HS-27A (cell line): ENCODE measurements at places on chromosomes 5 and 9.
A peak's percentile ranks its signal among the peaks of the same experiment; 100 is the strongest.

- DNase-seq: no peak
These were observed 18.5 kb upstream of the EXOC3 start for GRCh38 chr5:424301-425110.

GRCh38 chr9:93132287-93132927 is 1.6 kb downstream of the NINJ1 start:
- no peak for DNase-seq

DNA sequence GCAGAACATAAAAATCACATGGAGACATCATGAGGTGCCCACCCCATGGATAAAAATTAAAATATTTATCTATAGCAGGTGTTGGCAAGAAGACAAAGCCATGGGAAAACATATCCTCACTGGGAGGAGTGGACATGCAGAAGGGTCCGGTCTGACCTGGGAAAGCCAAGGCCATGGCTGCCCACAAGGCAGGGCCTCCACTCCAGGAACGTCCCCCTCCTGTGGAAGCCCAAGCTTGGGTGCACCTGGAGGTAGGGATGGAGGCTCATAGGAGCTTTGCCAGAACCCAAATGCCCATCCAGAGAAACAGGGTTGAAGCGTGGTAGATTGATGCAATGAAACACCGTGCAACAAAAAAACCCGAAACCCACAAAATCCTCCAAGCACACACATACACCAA is 81.4 kb upstream of the COL5A1 start:
- DNase-seq: no peak

GRCh38 chr9:135088348-135088978 is 995 bp downstream of the OLFM1 start:
- DNase-seq: no peak

GRCh38 chr5:157431544-157432200 is 28.3 kb upstream of the NIPAL4 start:
- DNase-seq: no peak

DNA sequence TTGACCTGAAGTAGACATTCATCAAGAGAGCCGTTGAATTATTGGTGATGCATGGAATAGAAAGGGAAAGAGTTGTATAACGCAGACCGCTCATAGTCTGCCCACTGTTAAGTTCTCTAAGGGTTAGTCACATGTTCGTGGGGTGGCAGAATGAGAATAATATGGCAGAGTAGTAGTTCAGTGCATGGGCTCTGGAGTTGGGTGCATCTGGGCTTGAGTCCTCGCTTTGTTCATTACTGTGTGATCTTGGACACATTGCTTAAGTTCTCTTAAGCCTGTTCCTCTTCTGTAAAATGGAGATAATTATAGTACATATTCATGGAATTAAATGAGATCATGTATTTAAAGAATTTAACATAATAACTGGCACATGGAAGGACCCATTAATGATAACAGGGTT is 23.6 kb downstream of the TNPO1 start:
- DNase-seq: no peak

DNA sequence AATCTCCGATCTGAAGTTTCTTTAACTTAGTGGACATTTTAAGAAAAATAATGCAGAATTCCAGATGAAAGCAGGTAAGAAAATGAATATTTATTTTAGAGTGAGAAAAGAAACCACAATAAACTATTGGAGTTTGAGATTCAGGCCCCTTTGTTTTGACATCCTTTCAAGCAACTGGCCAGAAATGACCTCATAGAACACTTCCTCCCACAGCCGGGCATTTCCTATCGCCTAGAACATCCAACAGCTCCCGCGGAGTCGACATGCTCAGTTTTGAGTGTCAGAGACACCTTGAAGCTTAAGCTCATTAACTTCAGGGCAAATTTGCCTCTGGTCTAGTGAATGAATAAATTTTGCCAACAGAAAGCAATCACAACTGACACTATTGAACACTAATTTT is 369.2 kb downstream of the TLE4 start:
- no peak for DNase-seq

DNA sequence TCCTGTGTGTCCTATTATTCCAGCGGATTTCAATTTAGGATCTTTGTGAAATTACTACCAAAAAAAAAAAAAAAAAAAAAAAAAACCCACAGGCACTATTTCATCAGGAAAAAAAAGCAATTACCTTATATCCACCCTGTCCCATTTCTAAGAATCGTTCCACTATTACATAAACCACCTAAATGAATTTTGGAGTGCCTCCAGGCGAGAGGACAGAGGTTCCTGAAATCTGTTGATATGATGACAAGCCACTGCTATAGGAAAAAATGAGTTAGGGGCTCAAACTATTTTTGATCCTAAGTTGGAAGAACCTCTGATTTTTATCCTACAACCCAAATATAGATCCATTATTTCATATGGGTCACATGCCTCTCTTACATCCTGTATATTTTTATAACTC is 177.9 kb downstream of the GNAQ start:
- no peak for DNase-seq

- DNase-seq: no peak
These were observed 1.0 kb downstream of the MRPS2 start for GRCh38 chr9:135501261-135502167.

GRCh38 chr9:134988706-134989105 is 71.0 kb upstream of the FCN1 start:
- DNase-seq: no peak

DNA sequence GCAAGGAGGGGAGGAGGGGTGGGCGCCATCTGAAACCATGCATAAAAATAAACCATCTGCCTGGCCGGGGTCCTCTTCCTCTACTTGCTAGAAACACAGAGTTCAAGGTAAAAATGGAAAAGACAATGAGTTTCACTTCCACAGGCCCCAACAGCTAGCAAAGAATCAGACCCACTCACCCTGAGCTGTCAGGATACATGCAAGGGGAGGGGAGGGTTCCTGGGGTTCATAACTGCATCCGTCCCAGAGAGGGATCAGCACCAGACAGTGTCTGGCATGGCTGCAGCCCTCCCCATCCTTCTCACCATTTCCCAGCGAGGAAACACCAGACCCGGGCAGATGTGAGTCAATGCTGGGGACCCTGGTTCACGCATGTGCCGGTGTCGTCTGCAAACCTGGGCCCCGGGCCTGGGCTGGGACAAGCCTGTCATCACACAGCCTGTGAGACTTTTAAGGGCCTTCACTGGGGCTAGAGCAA is 55.4 kb downstream of the SEMA4D start:
- no peak for DNase-seq

- DNase-seq: no peak
These were observed 34.7 kb downstream of the PIP5K1B start for GRCh38 chr9:68739621-68740174.

DNA sequence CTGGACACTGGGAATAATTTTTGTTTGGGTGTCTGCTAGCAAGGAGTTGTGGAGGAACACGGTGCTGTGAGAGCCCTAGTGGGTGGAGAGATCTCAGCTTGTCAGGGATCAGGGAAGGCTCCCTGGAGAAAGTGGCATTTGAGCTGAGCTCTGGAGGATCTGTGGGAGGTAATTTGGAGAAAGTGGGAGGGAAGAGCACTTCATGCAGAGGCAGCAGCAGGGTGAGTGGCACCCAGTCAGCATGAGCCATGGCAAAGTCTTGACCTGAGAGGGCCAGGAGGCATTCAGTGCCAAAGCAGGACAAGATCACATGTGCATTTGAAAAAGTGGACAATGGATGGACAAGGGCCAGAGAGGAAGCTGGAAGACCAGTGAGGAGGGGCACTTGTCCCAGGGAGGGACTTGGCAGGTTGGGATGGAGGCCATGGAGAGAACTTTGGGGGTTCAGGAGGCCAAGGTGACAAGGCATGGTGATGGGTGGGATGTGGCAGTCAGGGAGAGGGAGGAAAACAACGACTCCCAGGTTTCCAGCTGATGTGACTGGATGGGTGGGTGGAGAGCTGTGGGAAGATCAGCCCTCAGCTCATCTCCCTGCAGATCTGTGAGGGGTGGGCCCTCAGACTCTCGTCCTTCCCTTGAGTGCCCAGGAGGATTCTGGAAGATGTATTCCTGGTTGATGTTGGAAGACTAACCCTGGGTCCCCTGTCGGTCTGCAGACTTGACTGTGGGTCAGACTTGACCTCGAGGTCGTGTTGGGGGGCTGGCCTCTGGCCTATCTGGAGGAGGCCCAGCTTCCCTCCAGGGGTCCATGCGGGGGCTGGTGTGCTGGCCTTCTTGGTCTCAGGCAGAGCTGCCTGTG is 68.9 kb upstream of the PITX1 start:
- no peak for DNase-seq

DNA sequence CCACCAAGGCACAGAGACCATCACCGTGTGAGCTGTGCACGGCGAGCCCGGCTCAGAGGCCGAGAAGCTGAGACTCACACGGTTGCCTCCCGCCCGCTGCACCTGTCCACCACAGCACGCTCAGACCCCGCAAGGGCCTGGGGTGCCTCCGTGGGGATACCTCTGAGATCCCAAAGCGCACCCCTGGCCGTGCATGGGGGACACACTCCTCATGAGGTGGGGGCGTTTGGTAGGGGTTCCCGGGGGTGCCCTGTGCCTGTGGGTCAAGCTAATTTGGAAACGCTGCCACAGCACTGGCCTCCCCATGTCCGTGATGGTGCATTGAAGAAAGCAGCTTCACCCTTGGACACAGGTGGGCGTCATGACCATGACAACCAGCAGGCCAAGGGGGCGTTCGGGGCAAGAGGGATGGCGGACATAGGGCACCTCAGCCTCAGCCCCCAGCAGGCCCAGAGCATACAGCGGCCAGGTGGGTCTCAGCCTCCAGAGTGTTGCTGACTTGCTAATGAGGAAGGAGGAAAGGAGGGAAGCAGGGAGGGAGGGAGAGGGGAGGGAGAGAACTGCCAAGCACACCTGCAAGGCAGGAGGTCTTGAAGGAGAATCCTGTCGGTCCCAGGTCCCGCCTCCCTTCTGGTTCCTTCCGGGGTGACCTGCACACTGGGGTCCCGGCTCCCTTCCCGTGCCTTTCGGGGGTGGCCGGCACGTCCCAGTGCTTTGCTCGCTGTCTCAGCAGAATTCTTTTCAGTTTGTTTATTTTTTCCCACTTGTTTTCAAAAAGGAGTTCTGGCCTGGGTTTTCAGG is 34.7 kb downstream of the GLT6D1 start:
- no peak for DNase-seq

GRCh38 chr5:932628-933250 is 40.1 kb downstream of the TRIP13 start:
- DNase-seq: no peak

DNA sequence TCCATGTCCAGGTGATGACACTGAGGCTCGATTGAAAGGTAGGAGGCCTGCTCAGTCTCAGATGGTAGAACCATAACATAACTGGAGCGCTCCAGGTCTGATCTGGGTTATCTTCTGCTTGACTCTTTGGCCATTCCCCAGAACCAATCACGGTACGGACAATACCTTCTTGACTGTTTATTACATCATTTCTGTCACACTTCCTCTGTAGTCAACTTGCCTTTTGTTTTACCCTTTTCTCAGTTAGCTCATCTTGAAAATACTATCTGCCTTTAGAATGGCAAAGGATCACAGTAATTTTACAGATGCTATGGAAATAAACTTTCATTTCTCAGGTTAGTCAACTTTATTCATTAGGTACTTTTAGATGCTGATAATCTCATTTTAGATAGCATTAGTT is 22.4 kb downstream of the GLRA1 start:
- DNase-seq: no peak

DNA sequence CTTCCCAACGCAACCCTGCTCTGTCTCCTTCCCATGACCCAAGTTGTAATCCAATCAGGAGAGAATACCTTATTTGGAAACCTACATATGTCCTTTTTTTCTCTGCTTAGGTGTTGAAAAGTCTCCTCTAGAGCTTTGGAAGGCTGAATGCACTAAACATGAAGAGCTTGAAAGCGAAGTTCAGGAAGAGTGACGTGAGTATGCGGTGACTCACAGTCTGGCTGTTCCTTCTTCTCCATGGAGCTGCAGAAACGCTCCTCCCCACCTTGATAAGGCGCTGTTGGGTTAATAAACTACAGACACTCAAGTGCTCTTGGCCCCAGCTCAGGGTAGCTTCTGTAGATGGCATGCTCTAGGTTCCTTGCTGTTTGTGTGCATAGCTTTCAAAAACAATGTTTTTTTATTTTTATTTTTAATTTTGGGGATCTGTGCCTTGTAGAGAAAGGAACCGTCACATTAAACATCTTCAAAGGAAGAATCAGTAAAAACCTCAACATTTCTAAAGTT is 30.7 kb downstream of the RAI14 start:
- peak; percentile 89 for DNase-seq

- no peak for DNase-seq
These were observed 17.2 kb downstream of the HK3 start for GRCh38 chr5:176881816-176882566.

DNA sequence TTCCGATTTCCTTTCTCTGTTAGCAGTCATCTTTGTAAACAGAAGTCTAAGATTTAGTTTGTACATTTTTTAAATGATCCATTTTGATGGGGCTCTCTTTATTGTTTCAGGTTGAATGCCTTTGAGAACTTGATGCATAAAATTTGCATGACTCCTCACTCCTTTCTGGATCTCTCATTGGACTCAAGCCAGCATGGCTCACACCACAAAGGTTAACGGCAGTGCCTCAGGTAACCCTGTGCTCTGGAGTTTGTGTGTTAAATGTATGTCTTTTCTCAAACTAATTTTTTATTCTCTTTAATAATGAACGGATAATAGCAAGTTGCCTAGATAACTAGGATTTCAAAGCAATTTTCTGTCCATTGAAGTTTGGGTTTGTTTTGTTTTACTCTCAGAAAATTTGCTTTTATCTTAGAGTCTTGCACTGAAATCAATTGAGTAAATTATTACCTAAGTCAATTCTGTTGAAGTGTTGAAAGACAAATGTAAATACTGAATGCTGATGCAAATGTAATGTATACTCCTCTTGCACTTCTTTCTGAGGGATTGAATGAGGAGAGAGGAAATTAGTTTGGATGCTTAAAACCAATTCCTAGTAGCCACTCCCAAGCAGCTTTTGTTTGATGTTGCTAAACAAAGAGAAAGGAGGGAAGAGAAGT is 164.6 kb upstream of the DMRT1 start:
- DNase-seq: no peak

- DNase-seq: no peak
These were observed 118.6 kb downstream of the BASP1 start for GRCh38 chr5:17336054-17336453.

DNA sequence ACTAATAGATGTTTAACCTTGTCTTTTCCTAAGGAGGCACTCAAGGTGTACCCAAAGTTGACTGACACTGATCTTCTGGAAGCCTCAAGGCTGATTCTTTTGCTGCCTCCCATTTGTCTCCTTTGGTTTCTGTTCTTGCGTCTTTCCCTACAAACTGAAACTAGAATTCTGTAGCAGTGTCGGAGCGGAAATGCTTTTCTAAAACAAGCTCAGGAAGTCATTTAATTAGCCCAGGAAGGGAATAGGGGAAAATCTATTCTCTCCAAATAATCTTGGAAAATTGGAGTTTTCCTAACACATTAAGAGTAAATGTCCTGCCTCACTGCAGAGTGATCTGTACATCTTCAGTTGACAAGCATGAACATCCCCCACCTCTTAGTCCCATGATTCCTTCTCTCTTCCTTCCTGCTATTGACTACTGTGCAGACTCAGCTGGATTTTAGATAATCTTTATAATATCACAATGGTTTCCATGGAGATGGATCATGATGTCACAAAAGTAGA is 182.7 kb downstream of the NR3C1 start:
- DNase-seq: no peak
